ENCODE measurements at places on chromosomes 1 and 21. TPM values are rescaled to one million over a fixed set of nuclear protein-coding genes. Genes with fewer than 3 reads are reported as not detected.
A peak's percentile ranks its signal among the peaks of the same experiment; 100 is the strongest.

DNA sequence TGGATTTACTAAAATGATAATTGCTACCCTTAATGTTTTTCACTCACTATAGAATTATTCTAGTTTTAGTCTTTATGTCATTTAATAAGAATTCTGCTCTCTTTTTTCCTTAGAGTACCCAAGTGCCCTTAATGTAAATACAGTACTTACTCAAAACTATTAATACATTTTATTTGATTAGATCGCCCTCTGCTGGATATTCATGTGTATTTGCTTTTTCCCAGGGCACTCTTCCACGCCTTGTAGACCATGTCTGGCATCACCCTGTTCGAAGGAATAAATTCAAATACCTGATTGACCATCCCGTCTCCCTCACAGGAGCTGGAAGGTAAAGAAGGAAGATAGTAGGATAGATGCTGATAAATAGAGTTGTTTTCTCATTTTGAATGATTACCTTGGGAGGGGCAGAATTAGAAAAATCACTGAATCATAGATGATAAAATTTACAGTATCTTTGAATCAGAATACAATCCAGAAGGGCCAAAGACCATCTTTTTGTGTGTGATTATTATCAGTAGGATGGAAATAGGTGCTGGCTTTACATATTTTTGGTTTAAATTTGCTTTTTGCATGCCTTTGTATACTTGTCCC is 4.1 kb downstream of the AXDND1 start:
- peak; percentile 41 for DNase-seq

DNA sequence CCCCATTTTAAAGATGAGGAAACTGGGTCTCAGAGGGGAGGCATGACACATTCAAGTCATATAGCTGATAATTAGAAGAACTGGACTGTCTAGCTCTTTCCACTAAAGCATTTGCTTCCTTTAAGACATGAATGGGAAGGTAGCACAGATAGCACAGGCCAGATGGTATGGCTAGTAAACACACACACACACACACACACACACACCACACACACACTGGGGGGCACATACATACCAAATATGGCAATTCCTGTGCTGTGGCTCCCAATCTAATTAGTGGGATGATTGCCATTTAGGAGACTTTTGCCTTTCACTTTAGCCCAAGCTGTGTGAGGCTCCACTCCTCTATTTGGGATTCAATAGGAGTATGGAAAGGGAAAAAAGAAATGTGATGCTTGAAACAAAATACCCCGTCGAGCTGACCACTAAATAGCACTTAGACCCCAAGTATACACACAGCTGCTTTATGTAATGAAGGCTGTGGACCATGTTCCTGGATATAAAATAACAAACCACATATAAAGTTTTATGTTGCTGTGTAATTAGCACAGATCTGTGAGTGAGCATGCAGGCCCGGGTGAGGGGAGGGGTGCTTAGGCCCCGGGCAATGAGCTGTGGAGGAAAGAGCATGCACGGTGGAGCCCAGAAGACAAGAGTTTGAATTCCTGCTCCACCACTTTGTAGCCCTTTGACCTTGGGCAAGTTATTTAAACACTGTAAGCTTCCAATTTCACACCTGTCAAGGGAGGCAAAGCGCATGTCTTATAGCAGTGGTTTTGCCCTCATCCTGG is 6.8 kb upstream of the TRABD2B start:
- DNase-seq = no peak

DNA sequence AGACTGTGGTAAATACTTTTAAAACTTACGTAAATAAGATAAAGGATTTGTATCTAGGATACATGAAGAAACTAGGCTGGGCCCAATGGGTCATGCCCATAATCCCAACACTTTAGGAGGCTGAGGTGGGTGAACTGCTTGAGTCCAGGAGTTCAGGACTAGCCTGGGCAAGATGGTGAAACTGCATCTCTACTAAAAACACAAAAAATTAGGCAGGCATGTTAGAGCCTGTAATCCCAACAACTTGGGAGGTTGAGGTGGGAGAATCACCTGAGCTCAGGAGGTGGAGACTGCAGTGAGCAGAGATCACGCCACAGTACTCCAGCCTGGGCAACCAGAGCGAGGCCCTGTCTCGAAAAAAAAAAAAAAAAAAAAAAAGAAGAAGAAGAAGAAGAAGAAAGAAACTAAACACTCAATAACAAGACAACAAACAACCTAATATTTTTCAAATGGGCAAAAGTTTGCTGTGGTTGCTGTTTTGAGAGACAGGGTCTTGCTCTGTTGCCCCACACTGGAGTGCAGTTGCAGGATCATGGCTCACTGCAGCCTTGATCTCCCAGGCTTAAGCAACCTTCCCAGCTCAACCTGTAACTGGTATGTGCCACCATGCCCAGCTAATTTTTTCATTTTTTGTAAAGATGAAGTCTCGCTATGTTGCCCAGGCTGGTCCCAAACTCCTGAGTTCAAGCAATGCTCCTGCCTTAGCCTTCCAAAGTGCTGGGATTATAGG is 78.3 kb downstream of the EIF4G3 start:
- no peak for DNase-seq

- DNase-seq = peak; percentile 76
These were observed 13.1 kb downstream of the IL6R start for GRCh38 chr1:154418062-154418921.

DNA sequence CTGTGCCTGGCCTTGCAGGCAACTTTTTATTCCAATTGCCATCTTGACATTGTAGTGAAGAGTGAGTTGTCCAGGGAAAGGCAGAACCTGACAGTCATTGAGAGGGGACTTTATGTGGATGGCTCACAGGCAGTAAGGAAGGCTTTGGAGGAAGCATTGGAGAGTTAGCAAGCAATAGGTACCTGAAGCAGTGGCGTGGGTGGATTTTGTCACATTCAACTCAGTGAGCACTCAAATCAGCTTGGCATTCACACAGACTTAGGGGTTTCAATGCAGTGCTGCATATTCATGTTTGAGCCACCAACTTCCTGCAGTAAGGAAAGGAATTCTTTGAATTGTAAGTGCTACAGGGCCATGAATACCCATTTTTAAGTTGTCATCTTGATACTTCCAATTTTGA is 69.0 kb downstream of the AK4 start:
- DNase-seq = no peak

- peak; percentile 20 for DNase-seq
These were observed 520 bp downstream of the PLEKHN1 start for GRCh38 chr1:966704-967300.

- DNase-seq = no peak
These were observed 98.9 kb upstream of the RGS18 start for GRCh38 chr1:192059407-192059806.

GRCh38 chr1:53470155-53470554 is 11.0 kb downstream of the DMRTB1 start:
- no peak for DNase-seq

DNA sequence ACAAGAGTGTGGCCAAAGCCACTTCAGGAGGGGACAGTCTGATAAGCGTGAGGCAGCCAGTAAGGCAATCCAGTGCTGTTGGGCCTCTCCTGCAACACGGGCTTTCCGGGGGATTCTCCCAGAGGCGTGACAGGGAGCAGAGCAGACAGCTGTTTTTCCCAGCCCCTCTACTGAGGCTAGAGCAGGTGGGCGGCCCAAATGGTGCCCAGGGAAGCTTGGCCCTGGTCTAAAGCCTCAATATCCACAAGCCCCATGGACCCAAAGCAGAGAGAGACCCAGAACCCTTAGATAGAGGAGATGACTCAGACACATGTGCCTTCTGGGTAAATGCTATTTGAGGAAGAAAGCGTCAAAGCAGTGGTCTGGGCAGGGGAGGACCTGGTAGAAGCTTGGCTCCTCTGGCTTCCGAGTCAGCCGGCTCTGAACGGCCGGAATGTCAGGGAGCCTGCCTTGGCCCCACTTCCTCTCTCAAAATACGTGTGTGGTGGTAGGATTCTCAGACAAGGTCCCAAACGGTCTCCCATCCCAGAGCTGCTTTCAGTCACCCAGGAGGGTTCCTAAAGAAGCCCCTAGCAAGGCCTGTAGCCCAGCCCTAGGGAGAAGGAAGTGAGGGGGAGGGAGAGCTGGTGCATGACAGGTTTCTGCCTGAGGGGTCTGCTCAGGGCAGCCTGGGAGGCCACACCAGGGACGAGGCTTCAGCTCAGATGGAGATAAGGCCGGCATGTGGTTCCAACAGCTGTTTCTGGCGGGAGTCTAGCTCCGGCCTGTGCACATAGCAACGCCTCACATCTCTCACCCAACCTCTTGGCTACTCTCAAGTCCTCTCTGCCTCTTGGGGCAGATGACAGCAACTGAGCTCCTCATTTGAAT is 28.8 kb downstream of the PIK3C2B start:
- DNase-seq = no peak

- no peak for DNase-seq
These were observed 12.7 kb downstream of the SNX7 start for GRCh38 chr1:98674075-98674781.

- peak; percentile 6 for DNase-seq
These were observed 39.4 kb upstream of the PPIH start for GRCh38 chr1:42618866-42619265.

DNA sequence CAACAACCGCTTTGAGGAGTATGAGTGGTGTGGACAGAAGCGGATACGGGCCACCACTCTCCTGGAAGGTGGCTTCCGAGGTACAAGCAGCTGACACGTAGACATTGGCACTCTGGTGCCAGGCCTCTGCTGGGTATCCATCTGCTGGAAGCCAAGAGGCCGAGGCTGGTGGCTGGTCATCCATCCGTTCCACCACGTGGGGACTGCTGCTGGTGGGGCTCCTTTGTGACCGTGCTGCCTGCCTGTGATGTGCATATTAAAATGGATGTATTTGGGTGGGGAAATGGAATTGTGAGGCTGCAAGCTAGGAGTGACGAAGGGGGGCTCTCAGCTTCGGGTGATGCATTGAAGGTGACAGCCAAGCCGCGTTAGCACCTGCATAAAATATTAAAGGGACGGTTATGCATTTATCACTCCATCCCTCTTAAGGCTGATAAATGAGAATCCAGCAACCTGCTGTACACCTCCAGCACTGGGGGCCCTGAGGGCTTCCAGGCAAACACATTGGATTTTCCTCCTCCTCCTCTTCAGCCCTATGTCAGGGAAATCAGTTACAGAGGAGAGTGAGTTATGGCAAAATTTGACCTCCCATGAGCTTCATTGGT is 38.1 kb downstream of the TMEM53 start:
- no peak for DNase-seq

- DNase-seq = no peak
These were observed 150.6 kb downstream of the RWDD3 start for GRCh38 chr1:95384567-95384966.

DNA sequence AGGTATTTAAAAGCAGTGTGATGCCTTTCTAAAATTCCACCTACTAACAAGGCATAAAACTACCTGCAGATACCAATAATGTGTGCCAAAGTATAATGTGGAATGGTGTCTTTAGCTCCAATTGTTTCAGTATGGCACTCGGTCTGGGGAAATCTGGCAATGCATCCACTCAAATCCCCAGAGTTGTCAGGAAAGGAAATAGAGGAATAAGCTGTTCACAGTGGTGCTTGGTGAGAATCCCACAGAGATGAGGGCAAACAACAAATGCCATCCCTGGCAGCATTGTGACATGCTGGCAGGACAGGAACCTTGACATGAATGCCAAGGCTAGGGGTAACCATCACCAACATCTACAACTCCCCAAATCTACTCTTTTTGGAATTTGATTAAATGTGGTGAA is 240.7 kb downstream of the BARHL2 start:
- no peak for DNase-seq

- DNase-seq = no peak
These were observed 43.4 kb downstream of the RALGPS2 start for GRCh38 chr1:178768423-178768822.

DNA sequence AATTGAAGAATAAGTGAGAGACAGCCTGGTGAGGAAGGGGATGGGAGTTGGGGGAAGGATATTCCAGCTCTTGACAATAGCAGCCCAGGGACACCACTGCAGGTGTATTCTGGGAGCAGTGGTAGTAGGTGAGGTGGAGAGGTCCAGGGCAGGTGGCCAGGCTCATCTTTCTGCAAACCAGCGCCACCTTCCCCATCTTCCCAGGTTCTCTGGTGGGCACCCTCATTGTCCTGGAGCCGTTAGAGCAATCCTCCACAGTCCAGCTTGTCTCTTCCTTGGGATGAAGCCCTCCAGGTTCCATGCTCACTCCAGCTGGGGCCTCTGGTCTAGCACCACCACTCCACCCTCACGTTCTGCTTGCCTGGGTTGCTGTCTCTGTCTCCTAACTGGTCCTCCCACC is 97.0 kb downstream of the IER5 start:
- no peak for DNase-seq

DNA sequence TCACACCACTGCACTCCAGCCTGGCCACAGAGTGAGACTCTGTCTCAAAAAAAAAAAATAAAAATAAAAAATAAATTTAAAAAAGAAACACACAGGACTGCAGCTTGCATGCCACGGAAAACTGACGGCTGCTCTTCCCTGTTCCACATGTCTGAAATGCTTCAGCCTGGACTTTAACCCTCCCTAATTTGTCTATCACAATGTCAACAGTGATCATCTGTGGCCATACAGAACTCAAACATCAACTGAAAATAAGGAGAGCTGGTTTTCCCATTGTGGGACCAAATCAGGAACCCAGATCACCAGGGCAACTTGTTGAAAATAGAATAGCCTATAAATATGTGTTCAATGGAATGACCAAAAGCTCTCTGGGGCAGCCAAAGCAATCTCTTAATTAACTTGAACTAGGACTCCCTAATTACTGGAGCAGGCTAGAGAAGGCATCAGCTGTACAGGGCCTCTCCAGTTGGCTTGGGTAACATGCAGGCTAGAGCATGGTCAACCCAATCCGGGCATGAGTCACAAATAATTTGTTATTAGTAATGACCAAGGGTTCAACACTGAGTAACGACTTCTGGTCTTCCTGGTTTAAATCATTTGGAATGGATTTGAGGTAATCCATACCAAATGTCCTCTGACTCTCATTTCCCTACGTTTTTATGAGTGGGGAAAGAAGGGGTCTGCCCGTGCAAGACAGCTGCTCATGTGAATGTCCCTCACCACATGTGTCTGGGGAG is 62.7 kb upstream of the KAZN start:
- DNase-seq = no peak

GRCh38 chr1:242585616-242586359 is 61.3 kb upstream of the PLD5 start:
- DNase-seq = no peak

DNA sequence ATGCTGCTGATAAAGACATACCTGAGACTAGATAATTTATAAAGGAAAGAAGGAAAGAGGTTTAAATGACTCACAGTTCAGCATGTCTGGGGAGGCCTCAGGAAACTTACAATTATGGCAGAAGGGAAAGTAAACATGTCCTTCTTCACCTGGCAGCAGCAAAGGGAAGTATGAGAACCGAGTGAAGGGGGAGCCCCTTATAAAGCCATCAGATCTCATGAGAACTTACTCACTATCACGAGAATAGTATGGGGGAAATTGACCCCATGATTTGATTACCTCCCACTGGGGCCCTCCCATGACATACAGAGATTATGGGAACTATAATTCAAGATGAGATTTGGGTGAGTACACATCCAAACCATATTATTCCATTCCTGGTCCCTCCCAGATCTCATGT is 154.4 kb downstream of the FASLG start:
- DNase-seq = no peak

ALG14 gene
- total RNA-seq = 4.4 TPM

SEC16B gene
- 8.6 TPM for total RNA-seq

CASQ1 gene
- total RNA-seq = 10.5 TPM

HES3 gene
- total RNA-seq = not detected

PAPPA2 gene
- 4.6 TPM for total RNA-seq

SETSIP gene
- total RNA-seq = not detected

LPAR3 gene
- total RNA-seq = 12.8 TPM

UTS2 gene
- 0.16 TPM for total RNA-seq

KRTAP22-2 gene
- total RNA-seq = not detected

RBM8A gene
- 51.3 TPM for total RNA-seq
